ENCODE measurements at places on chromosomes 4 and X.

- DNase-seq, result no peak
Observed at GRCh38 chr4:4693258-4693657, 151.4 kb upstream of the STX18 start.

GRCh38 chr4:76251441-76252270, at the start of gene FAM47E:
Gene FAM47E (plus strand): TSS chr4:76251721. CDS start chr4:76251747, 26 bp downstream.
- peak; percentile 78 for DNase-seq

DNA sequence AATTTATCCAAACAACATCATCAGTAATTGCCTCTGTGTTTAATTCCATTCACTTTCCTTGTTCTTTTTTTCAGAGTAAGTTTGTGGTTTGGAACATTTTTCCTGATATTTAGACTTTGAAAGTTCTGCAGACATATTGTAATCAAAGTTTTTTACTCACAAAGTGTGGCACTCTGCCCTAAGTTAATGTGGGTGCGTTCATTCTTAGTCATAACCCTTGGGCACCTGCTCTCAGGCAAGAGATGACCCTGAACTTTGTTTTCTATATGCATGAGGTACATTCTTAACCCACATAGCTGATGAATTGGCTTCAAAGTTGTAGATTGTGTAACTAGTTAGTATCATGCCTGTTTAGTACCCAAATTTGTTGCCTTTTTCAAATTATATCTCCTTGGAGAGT, 424.3 kb downstream of the GRXCR1 start:
- DNase-seq, result no peak

DNA sequence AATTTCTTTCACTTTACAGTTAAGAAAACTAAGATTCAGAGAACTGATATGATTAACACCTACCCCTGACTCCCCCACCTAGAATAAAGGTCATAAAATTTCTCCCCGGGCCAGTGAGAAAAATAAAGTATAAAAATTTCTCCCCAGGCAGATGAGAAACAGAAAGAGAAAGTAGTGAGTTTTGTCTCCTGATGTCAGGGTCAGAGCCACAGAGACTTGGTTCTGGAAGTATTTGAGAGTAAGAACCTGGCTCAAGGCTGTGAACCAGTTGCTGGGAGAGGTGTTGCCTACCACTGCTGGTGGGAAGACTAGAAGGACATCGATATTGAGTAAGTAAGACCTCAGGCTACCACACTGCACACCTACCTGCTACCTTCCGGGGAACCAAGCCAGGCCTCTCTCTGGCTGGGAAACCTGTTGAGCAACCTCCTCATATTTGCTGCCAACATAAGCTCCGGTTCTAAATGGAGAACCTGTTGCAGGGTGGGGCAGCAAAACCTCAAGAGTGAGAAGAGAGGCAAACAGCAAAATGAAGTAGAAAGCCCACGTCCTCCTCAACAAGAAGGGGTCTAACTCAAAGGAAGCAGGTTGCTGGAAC, 104.2 kb upstream of the PUDP start:
- peak; percentile 16 for DNase-seq

DNA sequence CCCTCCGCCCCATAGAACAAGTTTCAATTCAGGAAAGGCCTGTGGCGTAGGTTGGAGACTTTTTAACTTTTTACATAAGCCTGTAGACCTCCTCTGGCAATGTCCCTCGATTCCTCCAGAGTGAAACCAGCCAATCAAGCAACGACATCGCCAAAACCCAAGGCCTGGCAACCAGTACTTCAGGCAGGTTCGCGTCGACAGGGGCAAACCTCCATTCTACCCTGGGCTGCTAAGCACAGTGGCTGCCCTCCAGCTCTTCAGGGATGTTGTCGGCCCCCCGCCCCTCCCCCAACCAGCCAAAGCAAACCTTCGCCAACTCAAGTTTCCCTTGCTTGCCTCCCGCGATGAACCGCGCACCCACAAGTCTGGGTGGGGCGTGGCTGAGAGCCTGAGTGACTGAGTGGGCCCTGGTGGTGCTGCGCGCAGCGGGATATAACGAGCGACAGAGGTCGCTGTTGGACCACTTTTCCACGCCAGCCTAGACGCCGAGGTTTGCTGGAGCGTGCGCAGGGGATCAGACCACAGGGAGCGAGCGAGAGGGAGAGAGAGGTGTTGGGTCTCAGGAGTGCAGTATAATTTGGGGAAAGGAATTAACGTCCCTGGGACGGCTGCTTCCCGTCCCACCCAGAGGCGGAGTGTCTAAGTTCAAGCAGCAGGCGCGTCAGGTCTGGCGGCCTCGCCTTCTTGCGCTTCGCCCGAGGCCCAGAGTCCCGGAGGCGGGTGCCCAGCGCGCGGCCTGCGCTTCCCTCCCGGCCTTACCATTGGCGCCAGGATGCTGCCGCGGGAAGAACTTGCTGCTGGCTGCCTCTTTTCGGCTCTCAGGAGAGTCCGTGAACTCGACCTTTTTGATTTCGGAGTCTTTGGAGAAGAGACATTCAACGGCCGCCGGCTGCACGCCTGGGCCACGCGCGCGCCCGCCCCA, 9.0 kb upstream of the PITX2 start:
- no peak for DNase-seq

GRCh38 chr4:105624530-105624929, 72.1 kb downstream of the ARHGEF38 start:
- no peak for DNase-seq

DNA sequence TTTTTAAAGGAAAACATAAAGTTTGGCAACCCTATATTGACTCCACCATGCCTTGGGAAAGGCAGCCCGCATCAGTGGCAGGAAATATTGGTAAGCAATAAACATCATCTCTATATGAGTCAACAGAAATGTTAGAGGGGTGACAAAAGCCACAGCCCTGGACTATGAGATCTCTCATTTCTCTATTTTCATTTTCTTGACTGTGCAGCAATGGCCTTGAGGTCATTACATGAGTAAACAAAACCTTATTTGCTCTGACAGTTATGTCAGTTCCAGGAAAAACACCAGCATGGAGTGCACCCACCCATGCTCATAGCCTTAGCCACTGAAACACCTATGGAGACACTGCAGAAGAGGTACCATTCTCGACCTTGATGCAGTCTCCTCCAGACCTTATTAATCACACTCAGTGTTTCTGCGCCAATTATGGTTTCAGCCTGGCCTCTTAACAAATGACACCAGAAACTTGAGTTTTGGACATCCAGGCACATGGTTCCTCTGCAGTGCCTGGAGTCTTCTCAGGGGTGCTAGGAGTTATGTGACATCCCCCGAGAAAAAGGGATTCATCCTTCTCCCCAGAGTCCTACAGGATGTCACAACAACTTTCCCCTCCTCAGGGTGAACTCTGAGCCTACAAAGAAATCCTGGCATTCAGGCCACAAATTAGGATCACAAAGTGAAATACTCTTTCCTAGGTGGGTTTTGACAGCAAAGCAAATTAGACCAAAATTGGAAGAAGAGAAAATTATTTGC, 16.0 kb upstream of the HPGD start:
- DNase-seq, result peak; percentile 43

- DNase-seq, result peak; percentile 9
Observed at GRCh38 chr4:185591679-185592141, 56.4 kb upstream of the PDLIM3 start.

GRCh38 chrX:30308263-30309138, 689 bp downstream of the NR0B1 start:
- no peak for DNase-seq

- no peak for DNase-seq
Observed at GRCh38 chr4:163492951-163493504, 1.5 kb upstream of the TMA16 start.

DNA sequence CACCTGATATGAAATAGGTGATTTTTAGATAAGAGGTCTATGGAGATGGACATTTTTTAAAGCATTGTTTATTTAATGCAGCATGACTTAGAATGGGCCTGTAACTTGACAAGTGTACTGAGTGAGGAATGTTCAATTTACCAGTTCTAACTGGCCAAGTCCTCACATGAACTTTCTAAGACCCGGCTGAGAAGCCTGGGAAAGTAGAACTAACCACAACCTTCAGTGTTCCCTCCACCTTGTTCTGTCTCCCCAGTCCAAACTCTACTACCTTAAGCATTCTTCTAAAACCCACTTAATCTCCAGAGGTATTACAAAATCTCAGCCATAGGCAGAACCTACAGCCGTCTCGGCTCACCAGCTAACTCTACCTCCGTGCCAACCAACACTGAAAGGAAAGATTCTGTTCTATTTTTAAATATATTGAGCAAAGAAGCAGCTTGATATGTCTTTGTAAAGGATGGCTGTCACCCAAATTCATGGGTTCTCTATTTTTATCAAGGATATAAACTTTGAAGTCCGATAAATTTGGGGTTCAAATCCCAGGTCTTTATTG, 6.8 kb downstream of the PPARGC1A start:
- DNase-seq, result no peak

GRCh38 chrX:97229318-97229717, 345.6 kb downstream of the RPA4 start:
- DNase-seq, result no peak

DNA sequence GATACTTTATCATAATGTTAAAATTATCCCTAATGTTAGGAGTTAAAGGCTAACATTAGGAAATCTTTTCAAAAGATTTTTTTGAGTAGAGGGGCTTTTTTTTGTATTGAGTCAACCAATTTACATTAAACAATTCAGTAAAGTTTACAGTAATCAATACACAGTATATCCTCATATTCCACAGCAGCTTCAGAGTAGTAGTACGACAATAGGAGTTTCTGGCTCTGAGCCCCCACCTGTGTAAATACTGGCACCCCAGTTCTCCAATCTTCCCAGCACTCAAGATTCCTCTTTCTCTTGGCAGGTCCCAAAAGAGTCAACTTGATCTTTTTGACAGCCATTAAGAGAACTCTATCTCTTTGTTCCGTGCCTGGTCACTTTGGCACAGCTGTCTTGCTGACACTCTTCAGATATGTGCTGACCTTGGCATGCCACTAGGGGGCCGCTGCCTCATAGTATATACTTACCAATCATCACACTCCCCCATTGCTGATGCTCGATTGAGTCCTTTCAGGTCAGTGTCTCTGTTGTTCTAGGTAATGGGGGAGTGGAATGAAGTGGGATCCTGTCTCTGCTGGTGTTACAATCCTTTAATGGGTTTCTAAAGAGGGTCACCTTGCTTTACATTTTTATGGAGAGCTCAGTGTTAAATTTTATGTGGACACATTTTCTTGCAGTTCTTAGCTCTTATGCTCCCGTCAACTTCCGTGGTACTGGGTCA, 19.5 kb upstream of the CCNI start:
- peak; percentile 68 for DNase-seq

GRCh38 chrX:103211012-103211715, 3.7 kb upstream of the BEX4 start:
- peak; percentile 25 for DNase-seq

DNA sequence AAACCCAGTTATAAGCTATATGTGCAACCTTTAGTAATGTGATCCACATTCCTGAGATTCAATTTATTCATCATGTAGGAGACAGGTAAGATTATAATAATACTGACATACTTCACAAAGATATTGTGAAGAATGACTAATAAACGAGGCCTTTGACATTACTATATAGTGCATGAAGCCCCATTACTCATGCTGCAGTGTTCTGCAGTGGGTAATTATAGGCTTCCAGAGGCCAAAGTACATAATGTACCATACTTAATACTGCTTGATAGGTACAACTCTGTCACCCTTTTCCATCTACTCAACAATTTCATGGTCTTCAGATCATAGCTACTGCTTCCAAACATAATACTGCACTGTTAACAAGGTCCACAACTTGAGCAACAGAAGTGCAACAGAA, 68.9 kb downstream of the COL25A1 start:
- DNase-seq, result no peak

GRCh38 chrX:154775419-154776349, 13.0 kb downstream of the DKC1 start:
- no peak for DNase-seq

DNA sequence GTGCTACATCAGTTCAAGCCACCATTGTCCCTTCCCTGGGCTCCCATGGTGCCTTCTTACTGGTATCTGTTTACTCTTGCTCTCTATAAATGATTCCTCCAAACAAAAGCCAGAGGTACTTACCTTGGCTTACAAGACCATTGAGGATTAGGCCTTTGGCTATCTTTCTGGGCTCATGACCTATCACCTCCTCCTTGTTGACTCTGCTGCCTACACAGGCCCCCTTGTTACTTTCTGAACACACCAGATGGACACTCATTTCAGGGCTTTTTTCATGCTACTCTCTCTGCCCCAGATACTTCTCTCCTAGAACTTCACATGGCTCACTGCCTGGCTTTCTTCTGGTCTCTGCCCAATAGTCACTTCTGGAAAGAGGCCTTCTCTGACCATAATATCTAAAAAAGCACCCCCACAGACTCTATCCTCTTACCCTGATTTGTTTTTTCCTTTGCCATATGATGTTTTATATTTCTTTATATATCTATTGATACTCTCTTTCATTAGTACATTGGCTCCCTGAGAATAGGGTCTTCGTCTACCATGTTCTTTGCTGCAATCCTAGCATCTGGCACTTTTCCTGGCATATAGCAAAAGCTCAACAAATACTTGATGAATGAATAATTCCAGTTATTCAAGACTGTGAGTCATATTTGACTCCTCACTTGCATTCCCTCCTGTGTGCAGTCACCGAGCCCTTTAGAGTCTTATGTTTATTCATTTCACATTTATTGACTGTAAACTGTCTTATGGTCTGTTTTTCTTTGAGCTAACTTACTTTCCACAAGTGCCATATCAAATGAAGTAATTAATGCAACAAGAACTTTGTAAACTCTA, 27.1 kb upstream of the TAPT1 start:
- no peak for DNase-seq

DNA sequence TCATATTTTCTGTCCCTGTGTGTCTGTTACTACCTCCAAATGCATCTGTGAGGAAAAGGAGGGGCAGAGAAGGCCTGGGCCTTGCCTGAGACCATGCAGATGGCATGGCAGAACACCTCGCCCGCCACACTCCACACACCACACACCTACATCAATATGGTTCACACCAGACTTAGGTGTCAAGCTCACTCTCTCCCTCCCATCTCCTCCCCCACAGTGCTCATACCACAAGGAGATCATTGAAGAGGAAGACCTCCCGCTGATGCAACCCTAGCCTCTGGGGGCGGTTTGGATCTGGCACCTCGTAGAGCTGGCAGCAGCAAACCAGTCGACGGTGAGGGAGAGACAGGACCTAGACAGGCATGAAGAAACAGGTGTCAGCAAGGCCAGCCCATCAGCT, 16.6 kb upstream of the KDM5C start:
- no peak for DNase-seq

- no peak for DNase-seq
Observed at GRCh38 chr4:140427919-140428471, 547 bp upstream of the CLGN start.

GRCh38 chr4:40379248-40379647, 44.1 kb downstream of the CHRNA9 start:
- DNase-seq, result no peak

DNA sequence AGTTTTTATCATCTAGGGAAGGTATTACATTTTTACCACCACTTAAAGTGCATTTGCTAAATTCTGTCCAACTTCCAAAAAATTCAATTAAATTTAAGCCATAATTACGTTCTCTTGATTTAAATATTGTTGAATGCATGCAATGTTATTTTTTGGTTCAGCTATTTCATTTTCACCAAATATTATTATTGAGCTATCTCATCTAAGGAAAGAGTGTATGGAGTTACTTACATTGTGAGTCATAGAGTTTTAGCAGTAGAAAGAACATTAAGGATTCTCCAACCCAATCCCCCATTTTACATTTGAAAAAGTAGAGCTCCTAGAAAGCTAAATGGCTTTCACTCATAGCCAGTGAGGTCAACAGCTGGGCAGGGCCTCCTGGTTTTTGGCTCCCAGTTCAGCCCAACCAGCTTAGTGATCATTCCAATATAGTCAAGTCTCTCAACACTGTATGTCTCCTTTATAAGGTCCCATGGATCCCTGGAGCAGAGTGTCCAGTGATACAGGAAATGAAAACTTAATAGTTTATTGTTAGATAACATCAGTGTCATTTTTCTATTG, 60.5 kb downstream of the NDNF start:
- no peak for DNase-seq

- no peak for DNase-seq
Observed at GRCh38 chr4:165799384-165799815, 73.6 kb upstream of the TLL1 start.

Measured in NCI-H2029 (cell line).